CD4-positive, alpha-beta T cell treated with Interleukin-17A for 1 hour (primary cell): ENCODE measurements at places on chromosomes 5 and 9.

DNA sequence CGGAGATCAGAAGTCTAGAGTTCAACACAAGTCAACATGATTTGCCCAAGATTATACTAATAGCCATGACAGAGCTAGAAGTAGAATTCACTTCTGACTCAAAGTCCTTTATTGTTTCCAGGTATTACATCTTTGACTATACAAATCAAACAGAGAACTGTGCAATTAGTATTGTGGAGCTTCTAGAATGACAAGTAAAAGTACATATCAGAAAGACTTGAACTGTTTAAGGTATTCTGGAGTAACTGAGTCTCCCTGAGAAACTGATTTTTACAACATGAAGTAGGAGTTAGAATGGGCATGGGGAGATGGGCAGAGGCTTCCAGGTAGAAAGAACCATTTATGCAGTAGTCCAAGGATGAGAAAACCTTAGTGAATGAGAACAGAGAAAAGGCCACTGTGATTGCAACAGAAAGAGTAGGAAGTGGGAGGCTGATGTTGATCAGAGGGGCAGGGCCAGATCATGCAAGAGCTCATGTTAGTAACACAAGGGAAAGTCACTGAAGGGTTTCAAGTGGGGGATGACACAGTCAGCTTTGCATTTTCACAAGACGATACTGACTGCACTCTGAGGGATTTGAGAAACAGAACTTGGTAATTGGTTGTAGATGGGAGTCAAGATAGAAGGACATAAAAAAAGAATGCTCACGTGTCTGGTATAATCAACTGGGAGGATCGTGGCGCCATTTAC lies 280.7 kb downstream of the RFX3 start:
- no peak for DNase-seq

- DNase-seq: no peak
These were observed 266.0 kb downstream of the EFNA5 start for GRCh38 chr5:107404595-107405374.

DNA sequence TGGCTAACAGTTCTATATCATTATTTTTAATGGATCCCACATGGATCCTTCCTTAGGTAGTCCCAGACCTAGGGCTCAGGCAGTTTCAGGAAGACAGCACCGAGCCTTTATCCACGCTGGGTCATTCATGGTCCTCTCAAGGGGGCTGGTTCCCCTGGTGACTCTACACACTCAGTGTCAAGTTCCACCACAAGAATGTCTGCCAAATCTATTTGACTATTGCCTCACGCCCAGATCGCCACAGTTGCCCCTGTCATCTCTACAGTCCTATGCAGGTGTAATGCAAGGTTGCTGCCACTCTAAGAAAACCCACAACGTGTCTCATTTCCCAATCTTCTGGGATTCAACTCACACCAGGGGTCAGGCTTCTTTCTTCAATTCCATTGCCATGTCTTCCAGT lies 8.0 kb upstream of the ZNF366 start:
- DNase-seq: no peak

- no peak for DNase-seq
These were observed 222.3 kb downstream of the ARL15 start for GRCh38 chr5:54088081-54088480.

DNA sequence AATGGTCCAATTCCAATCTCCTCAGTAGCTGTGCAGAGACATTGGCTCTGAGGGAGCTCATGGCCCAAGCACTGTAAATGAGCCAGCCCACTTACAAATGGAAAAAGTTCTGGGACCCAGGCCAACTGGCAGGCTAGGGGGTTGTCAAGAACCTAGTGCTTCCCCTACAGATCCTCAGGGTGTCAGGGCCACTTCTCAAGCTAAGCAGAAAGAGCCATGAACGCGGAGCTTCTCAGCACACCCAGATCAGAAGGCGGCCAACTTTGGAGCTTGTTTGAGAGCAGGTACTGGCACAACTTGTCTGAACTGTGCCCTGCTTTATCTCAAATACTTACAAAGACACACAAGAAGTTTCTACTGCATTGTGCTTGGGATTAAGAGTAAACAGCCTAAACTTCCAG lies 17.5 kb downstream of the TLE1 start:
- DNase-seq: no peak

GRCh38 chr5:84364043-84364442 lies 20.6 kb downstream of the EDIL3 start:
- no peak for DNase-seq

DNA sequence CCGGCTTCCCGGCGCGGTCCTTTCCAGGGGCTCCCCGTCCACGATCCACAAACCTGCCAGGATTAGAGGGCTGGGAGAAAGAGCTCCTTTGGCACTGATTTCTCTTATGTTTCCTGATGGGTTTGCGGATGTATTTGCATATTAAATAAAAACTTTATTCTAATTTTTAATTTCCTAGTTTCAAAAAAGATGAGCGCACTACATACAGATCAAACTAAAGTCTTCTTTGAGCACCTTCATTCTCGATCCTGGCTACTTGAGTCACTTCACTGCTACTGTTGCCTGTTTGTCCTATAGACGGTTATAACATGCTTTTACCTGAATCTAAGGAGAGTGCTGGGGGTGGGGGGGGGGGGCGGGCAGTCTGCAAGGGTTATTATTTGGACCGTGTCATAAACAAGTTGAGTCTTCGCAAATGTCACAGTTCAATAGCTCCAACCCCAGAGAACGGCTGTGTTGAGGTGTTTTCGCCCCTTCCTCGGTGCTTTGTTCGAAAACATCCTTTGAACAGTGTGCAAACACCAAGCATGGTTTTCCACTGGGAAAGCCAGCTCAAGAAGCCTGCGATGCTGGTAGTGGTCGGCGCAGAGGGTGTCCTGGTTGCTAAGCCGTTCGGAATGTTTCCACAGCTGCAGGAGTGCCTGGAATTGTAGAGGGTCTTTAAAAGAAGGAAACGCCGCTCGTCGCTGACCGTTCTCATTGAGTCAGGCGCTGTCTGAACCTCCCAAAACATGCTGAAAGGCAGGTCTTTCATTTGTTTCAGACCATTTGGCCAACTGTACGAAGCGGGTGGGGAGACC lies 1.1 kb upstream of the STK10 start:
- no peak for DNase-seq

GRCh38 chr9:673264-673965 lies 168.1 kb upstream of the DMRT1 start:
- no peak for DNase-seq

DNA sequence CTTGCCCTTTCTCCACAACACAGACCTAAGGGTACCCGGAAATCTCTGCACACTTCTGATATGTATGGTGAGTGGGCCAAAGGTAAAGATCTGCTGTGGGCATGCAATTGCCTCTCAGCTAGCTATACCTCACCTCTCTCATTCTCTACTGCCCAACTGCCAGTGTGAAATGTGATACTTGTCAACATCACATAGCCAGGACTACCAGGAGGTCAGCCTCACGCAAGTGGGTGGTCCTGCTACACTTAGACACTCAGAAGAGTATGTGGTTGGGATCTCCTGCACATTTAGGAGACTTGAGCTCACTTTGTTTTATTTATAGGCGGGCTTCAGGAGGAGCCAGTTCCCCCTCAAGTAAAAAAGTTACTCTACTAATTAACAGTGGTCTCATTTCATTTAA lies 88.0 kb upstream of the MAN2A1 start:
- DNase-seq: no peak

GRCh38 chr5:89707891-89708290 lies 701.7 kb downstream of the CETN3 start:
- DNase-seq: no peak

GRCh38 chr5:60649288-60649917 lies 50.6 kb downstream of the DEPDC1B start:
- DNase-seq: peak; percentile 32

DNA sequence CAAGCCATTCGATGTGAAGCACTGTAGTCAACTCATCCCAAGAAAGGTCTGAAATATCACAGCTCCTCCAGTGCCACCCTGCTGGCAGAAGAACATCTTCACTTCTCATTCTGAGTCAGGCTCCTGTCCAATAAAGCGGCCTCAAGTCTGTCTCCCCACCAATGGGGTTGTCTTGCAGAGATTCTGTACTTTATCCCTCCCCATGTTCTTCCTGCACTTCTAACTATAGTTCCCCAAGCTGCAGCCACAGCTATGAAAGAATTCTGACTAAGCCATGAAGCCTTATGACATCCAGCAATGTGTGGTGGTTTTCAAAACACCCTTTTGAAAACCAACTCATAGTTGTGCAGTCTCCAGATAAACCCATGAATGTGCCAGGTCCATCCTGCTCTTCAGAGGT lies 6.8 kb downstream of the MACROH2A1 start:
- no peak for DNase-seq

DNA sequence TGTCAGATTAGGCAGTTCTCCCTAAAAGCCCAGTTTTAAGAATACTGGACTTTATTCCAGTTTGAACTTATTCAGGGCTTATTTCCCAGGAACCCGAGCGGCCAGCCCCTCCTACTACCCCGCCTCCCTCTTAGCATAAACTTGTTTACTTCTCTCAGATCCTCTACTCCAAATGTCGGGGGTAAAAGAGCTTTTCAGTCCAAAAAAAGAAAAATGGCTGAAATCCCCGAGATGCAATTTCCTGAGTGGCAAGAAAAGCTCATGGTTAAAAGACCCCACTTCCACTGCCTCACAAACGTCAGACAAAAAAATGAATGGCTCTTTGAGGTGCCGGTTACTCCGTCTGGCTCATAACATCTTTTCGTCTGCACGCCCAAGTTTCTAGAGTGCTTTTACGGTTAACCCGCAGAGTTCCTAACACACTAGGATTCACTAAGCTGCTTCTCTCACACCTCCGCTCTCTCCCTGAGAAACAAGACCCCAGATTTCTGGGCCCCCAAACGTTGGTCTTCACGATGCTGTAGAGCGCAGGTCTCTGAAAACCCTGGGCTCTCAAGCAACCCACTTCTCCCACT lies 402 bp downstream of the BRD8 start:
- DNase-seq: peak; percentile 23

GRCh38 chr9:26524267-26524666 lies 368.3 kb downstream of the CAAP1 start:
- DNase-seq: no peak

DNA sequence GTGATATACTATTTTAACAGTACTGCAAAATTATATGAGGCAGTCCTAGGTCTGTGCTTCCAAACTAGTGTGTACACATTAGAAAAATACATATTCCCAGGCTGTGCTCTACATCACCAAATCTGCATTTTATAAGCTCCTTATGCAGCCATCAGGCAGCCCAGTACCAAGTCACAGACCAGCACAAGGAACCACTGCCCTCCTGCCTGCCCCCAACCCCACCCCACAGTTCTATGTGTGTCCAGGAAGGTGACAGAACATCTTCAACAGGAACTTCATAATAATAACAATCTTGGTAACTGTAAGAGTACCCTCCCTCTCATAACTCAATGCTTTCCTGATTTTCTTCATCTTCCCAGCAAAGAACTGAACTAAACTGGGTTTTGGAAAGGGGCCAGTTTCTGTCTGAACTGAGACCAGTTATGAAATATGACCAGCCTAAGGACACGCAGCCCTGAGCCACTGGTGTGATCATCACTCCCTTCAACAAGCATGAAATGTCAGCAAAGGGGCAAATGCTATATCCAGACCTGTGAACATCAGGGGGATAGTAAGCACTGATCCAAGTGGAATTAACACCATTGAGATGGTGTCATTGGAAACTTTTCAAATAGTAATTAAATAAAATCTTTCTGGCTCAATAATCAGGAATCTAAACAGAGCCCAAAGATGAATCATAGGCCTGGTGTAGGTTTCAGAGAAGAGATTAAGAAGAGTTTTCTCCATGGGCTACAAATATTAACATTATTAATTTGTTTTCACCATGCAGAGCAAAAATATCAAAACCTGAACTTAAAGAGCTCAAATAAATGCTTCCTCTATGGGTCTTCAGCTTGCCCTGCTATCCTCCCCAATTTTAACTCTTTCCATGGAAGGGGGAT lies 82.1 kb downstream of the DPYSL3 start:
- DNase-seq: no peak

DNA sequence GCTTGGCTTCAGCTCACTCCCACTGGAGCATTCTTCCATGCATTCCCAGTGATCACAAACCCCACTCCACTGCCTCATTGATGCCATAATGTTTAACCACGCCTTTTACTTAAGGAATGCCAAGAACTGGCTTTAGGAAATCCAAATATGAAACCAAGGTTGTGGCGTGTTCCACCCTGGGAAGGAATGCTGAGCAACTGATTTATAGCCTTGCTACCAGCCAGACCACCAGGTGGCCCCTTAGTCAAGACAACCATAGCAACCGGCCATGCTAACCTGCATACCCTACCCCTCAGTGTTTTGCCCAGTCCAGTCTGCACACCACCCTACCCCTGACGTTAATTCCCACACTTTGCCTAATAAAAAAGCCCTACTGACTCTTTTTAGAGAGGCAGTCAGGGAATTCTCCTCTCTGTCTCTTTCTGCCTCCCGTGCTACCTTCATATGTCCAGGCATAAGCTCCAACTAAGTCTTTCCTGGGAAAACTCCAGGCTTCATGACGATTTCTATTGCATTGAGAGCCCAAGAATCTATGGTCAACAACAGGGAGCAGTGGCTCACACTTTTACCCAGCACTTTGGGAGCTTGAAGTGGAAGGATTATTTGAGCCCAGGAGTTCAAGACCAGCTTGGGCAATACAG lies 27.0 kb upstream of the PRRC2B start:
- peak; percentile 17 for DNase-seq

- DNase-seq: no peak
These were observed 34.0 kb downstream of the ZNF474 start for GRCh38 chr5:122163121-122164069.

DNA sequence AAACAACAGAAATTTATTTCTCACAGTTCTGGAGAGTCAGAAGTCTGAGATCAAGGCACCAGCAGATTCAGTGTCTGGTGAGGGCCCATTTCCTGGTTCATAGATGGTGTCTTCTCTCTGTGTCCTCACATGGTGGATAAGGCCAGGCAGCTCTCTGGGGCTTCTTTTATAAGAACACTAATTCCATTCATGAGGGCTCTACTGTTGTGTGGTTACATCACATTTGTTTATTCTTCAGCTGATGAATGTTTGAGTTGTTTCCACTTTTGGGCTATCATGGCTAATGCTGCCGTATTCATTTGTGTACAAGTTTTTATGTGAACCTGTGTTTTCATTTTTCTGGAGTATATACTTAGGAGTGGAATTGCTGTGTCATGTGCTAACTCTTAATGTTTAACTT lies 35.2 kb downstream of the DDX4 start:
- no peak for DNase-seq

DNA sequence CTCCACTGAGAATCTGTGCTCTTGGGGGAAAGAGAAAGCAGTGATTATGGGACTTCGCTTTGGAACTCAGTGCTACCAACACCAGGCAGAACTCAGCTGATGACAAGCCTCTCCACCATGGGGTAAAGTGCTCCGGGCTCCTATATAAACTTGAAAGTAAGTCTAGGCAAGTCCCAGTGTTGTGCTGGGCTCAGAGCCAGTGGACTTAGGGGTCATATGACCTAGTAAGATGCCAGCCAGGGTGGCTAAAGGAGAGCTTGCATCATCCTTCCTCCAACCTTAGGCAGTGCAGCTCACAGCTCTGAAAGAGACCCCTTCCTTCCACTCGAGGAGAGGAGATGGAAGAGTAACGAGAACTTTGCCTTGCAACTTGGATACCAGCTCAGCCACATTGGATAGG lies 35.1 kb upstream of the FREM1 start:
- DNase-seq: no peak

DNA sequence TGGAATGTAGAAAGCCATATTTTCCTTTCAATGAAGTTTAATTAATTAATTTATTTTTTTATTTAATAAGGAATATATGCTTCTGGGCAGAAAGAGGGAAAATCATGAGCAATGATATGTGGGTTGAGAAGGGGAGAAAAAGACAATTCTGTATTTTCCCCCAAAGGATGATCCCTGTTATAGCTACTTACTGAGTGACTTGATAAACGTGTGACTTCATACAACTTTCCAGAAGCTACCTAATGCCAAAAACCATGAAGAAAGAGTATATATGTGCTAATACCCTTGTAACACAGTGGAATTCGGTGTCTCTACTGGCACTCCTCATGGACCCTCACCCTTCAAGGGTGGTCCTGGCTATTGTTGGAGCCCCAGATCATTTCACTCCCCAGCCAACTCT lies 335.0 kb upstream of the KLF4 start:
- no peak for DNase-seq
